Type B pancreatic cell (in vitro differentiated cells): ENCODE measurements at places on chromosomes 3 and 15. TPM values are rescaled to one million over a fixed set of nuclear protein-coding genes. Genes with fewer than 3 reads are reported as not detected.

GRCh38 chr3:101791778-101792177, 12.8 kb downstream of the NXPE3 start:
- DNase-seq, result no peak

- DNase-seq, result no peak
Measured at GRCh38 chr15:68100194-68100593, 46.1 kb downstream of the PIAS1 start.

- DNase-seq, result no peak
Measured at GRCh38 chr3:41140242-41140641, 59.1 kb upstream of the CTNNB1 start.

- DNase-seq, result no peak
Measured at GRCh38 chr3:43155464-43156121, 49.7 kb upstream of the POMGNT2 start.

The GLT8D1 gene
- 66.1 and 72.7 TPM in 2 replicates for total RNA-seq

The MED12L gene
- total RNA-seq, result 3.2 and 6.4 TPM in 2 replicates

The ALG3 gene
- 55.7 and 55.8 TPM in 2 replicates for total RNA-seq
